Activated naive CD4-positive, alpha-beta T cell (primary cell): ENCODE measurements at places on chromosomes 11 and 22.

- DNase-seq: no peak
Observed at GRCh38 chr11:96112192-96113128, 188.6 kb upstream of the MTMR2 start.

GRCh38 chr11:112543390-112543789, 282.7 kb upstream of the PLET1 start:
- no peak for DNase-seq

- DNase-seq: no peak
Observed at GRCh38 chr11:74839971-74840370, 91.3 kb downstream of the RNF169 start.

- no peak for DNase-seq
Observed at GRCh38 chr11:72618803-72619202, 55.4 kb downstream of the PDE2A start.

GRCh38 chr11:3215346-3216026, 3.1 kb downstream of the MRGPRG start:
- no peak for DNase-seq

- DNase-seq: no peak
Observed at GRCh38 chr11:4025248-4025966, 69.2 kb upstream of the RRM1 start.
